ENCODE measurements at places on chromosomes 7 and 10.

GRCh38 chr7:110960811-110961210 is 130.1 kb upstream of the LRRN3 start:
- no peak for DNase-seq

- no peak for DNase-seq
These were observed 217.1 kb upstream of the GHITM start for GRCh38 chr10:83921984-83922860.

DNA sequence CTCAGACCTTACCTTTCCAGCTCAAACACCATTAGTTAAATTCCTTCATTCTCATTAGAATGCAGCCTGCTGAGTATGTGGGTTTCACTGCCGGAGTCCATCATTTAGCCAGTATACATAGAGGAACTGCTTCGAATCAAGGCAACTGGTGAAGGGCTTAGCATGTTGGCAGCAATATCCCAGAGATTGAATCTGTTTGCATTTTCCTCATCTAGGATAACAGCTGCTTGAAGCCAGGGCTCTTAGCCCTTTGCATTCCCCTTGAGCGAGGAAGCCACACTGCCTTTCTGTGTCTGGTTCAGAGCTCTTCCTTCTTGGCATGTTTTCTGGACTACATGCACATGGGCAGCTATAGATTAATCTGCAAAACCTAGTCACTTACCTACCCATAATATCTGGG is 14.7 kb downstream of the NODAL start:
- no peak for DNase-seq

DNA sequence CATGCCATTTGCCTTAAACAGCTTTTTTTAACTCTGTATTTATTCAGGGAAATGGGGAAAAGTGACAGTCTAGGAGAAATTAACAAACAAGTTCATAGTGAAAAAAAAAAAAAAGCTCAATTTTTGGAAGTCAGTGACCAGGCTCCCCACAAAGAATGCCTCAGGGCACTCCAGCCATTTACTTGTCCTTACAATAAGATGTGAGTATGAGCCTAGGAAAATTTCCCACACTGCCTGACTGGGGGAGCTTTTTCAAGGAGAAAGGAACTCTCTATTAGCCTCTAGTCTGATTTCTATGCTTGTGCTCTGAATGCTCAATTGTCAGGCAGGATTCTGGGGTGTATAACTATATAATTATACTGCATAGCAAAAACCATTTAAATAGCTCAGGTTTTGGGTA is 74.9 kb upstream of the NRBF2 start:
- DNase-seq, result no peak

DNA sequence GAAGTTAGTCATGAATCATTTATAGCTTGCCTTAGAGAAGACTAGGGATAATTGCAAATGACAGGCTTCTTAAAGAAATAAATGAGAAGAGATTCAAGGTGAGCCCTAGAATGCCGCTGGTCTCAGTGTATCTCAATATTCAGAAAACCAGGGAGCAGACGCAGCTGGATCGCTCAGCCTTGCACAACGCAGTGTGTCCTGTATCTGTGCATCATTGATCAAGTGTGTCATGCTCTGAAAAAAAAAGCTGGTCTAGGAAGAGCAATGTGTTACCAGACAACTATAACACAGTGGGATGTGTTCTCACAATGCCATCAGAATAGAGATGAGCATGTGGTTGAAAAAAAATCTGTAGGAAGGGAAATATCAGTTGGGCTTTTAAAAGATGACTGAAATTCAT is 230.1 kb downstream of the CALN1 start:
- DNase-seq, result no peak

DNA sequence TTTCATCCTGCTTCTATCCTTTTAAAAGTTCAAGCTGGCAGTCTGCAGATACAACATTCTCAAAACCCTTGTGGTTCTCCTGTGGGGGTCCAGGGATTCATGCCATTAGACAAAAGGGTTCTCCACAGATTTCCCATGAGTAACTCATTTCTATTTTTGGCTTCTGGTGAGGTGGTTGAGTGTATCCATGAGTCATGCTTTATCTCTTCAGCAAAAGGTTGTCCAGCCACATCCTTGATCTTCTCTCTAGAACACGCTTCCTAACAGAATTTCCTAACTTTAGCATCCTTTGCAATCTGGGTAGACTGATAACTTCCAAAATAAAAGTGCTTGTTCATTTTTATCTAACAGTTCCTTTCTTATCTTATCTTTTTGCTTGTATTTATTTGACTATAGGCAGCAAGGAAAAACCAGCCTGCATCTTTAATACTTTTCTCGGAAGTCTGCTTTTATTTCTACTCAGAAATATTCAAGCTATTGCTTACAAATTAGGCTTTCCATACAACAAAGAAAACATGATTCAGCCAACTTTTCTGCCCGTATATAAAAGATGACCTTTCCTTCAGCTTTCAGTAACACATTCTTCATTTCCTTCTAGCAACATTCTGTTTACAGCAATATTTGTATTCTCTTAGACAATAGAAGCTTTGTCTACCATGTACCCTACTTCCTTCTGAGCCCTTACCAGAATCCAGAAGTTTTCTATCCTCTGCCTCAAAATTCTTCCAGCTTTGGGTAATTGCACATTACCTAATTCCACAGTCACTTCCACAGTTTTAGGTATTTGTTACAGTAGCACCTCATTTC is 79.3 kb upstream of the IL6 start:
- DNase-seq, result peak; percentile 48

- no peak for DNase-seq
These were observed 6.1 kb upstream of the HOXA2 start for GRCh38 chr7:27108390-27109127.

DNA sequence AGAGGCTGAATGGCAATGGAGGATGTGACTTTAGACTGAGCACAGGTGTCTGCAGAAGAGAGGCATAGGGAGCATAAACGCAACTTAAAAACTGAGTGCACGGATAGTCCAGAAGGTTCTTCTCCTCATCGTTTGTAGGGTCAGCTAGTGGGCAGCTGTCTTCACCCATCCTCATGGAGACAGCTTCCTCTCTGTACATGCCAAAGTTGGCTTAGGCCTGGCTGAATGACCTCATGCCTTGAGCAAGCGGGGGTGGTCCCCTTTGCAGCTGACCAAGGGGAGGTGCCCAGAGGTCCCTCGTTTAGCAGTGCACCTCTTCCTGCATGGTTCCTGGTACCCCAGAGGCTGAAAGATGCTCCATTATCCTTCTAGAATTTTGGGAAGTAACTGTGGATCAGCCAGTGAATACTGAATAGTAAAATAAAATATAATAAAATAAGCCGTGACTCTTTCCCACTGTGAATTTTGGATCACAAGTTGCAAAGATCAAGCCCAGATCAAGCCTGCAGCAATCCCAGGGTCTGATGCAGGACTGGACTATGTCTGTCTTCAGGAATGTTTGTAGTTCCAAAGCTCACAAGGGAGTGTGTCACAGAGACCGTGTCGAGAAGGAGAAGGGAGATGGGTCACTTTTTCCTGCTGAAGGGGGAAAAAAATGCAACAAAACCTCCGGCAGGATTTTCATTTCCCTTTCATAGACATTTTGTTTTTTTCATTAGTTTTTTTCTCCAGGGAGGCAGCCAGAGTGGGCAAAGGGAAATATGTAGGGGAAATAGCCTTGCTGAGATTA is 295.3 kb upstream of the MKI67 start:
- DNase-seq, result no peak

DNA sequence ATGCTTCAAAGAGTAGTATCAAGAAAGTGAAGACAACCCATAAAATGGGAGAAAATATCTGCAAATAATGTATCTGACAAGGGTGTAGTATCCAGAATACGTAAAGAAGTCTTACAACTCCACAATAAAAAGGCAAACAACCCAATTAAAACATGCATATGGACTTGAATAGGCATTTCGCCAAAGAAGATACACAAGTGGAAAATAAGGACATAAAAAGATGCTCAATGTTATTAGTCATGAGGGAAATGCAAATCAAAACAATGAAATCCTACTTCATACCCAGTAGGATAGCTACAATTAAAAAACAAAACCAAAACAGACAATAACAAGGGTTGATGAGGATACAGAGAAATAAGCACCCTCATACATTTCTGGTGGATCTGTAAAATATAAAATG is 79.2 kb downstream of the NUDCD3 start:
- DNase-seq, result no peak
